NCI-H1092 treated with DMSO at 0.1 percent for 48 hours (cell line): ENCODE measurements at places on chromosomes 11 and 22.

GRCh38 chr11:66363805-66364535 lies 7.6 kb downstream of the SLC29A2 start:
- no peak for DNase-seq

DNA sequence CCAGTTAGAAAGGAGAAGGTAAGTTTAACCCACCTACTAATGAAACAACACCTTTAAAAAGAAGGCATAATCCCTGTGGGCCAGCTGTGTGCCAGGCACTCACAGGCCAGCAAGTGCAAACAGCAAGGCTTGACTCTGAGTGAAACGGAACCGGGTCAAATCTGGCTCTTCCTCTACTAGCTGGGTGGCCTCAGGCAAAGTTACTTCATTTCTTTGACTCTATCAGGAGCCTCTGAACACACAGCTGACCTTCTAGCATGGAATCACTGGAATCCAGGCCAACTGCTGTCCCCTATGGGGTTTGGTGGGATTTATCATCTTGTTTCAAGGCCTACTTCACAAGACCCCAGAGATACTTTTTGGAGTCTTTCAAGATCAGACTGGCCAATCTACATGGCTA lies 3.3 kb downstream of the RAB38 start:
- no peak for DNase-seq

- no peak for DNase-seq
Observed at GRCh38 chr11:117345039-117345438, 17.4 kb downstream of the CEP164 start.

GRCh38 chr22:37425800-37426705 lies 1.2 kb downstream of the ELFN2 start:
- no peak for DNase-seq

- DNase-seq: no peak
Observed at GRCh38 chr11:126355926-126356897, 726 bp downstream of the ST3GAL4 start.

- DNase-seq: no peak
Observed at GRCh38 chr11:79264284-79264683, 176.5 kb downstream of the TENM4 start.

DNA sequence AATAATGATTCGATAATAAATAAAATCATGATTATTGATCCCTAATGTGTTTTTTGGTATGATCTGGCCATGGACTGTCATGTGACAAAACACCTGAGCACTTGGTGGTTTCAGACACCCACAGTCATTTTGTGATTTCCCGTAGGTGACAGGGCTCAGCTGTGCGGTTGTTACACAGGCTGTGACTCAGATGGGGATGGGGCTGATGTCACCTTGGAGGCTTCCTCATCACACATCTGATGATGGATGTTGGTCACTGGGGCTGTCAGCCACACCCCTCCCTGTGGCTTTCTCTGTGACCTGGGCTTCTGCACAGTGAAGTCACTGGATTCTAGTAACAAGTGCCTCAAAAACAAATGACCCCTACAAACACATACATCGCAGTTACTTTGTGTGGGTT lies 995.1 kb downstream of the BRD1 start:
- DNase-seq: no peak

DNA sequence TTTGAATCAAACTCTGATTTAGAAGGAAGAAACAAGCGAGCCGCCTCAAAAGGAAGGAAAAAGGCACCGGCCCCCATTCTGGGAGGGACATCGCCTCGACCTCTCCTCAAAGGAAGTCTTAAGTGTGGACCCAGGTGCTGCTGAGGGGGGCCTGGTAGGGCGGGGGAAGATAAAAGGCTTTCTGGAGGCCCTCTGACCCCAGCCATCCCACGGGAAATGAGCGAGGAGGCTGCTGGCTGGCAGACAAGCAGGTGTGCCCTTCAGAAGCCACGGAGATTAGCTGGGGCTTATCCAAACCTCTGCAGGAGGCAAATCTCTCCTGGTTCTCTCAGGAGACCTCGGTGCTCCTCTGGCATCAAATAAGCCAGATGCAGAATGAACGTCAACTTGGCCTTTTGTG lies 171.4 kb upstream of the BLID start:
- peak; percentile 86 for DNase-seq

DNA sequence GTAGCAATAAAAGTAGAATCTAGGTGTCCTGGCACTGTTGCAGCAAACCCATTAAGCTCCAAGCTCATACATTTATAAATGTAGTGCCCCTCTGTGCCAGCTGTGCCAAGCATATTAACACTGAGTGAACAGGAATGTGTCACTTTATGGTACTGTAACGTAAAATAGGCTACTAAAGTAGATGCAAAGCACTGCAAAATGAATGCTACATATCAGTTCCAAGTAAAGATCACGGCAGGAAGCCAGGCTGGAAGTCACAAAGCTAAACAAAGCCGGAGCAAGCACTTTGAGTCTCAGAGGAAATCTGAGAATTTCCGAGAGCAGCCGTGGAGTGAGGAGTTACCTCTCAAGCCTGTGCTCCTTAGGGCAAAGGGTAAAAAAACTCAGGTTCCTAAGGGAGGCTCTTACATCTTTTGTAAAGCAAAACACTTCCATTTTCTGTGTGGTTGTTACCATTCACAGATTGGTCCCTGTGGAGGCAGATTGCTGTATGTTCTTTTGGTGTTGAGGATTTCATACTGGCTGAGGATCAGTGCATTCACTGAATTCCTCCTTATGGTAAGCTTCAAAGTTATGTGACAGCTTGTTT lies 85.7 kb downstream of the WNT11 start:
- peak; percentile 54 for DNase-seq

- DNase-seq: no peak
Observed at GRCh38 chr11:106625566-106625965, 392.7 kb downstream of the GUCY1A2 start.

GRCh38 chr11:60957188-60957587 lies 5.2 kb upstream of the SLC15A3 start:
- DNase-seq: no peak

DNA sequence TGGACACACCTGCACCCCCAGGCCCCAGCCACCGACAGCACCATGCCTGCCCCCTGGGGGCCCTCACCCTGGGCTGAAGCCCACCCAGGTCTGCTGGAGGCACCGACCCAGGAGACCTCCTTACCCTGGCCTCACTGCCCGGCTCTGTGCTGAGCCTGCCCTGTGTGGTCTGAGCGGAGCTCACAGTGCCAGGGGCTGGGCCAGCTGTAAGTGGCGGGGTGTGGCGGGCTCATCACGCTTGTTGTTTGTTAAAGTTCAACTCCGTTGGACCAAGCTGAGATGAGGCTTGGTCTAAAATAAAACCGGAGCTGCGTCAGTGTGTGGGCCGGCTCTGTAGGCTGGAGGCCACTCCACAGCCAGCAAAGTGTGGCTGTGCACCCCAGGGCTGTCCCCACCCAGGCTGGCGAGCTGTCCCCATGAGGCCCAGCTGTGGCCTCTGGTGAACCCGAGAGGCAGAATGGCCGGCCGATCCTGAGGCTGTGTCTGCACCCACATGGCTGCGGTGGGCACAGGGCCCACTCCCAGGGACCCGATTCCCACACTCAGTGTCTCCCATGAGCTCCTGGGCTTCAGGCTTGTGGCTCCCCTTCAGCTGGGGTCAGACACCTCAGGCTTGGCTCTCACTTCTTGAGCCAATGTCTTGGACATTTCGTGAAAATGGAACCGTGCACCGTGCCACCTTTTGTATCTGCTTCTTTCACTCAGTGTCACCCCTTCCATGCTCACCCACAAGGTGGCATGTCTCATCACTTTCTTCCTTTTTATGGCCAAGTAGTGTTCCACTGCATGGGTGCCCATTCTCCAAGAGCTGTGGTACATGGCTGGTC lies 137.9 kb downstream of the CTTN start:
- DNase-seq: no peak

DNA sequence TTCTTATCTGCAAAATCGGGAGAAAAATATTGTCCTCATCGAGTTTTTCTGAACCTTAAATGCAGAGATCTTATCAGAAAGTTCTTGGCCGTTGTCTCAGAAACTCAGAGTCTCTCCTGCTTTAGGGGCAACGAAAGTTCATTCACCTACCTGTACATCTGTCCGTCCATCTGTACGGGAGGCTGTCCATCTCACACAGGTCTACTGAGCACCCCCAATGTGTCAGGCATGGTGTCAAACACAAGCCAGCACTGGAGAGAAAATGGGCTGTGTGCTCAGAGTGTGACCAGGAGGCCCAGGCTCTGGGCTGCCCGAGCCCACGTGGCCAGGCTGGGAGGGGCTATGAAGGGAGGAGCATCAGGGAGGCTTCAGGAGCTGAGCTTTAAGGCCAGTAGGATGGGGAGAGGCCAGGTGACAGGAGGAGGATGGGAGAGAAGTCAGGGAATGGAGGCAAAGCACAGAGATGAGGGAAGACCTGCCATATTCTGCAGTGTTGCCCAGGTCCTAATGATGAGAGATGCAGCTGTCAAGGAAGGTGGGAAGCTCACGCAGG lies 62.4 kb upstream of the MYEOV start:
- DNase-seq: no peak

DNA sequence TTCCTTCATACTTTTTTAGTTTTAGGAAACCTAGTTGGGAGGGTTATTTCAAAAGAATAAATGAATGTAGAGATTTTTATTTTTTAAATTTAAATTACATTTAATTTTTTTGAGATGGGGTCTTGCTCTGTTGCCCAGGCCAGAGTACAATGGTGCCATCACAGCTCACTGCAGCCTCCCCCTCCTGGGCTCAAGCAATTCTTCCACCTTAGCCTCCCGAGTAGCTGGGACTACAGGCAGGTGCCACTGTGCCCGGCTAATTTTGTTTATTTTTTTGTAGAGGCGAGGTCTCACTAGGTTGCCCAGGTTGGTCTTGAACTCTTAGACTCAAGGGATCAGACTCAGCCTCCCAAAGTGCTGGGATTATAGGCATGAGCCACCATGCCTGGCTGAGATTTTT lies 32.6 kb downstream of the ZNRF3 start:
- no peak for DNase-seq

DNA sequence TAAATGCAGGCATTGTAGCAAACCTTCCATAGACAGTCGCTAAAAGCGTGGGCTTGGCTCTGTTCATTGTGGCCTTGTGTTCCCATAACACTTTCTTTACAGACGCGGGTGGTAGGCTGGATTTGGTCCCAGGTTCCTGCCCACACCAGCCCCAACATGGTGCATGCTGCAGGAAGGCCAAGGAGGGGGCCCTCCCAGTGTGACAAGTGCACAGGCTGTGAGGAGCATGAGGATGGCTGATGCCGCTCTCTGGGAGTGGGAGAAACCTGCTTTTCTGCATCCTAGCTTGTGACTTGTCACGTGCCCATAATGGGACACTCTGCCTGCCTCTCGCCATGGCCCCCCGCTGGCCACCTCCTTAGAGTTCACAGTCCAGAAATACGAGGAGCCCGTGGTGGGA lies 161.8 kb upstream of the B3GAT1 start:
- DNase-seq: no peak

DNA sequence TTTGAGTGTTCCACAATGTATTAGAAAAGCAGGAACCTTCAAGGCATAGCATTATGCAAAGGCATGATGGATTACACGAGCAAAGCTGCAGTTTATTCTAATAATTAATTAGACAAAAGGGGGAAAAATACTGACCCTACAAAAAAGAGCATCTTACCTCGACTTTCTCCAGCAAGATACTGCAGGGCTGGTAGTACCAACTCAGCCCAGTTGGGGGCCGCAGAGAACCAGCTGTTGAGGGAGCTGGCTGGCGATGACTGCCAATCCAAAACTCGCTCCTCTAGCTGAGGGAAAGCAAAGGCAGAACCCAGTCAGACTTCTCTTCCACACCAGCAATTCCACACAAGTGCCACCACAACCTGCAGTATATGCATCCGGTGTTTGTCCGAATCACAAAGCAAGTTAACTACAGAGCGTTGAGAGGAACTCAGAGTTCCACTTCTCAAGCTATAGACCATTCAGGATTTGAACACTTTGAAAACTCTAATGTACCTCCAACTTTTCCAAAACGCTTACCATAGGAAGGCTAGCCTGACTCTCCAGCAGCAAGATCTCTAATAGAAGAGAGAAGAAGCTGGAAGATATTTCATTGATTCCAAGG lies 13.7 kb downstream of the NFRKB start:
- DNase-seq: peak; percentile 1

- DNase-seq: no peak
Observed at GRCh38 chr11:135075740-135076139, 663.7 kb upstream of the B3GAT1 start.

DNA sequence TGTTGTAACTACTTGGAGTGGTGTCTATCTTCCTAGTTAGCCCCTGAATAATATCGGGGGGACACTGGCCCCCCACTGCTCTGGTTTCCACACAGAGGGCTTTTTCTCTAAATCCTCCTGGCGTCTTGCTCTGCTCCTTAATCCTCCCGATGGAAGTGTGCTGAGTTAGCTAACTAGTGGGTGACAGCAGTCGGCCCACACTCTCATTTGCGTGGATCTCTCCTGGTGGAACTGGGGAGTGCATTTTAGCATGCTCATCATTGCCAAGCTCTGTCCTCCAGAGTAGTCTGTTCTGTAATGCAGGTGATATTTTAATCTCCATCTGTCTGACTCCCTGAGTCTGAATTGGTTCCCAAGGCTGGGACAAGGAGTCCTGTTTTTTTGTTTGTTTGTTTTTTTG lies 46.1 kb upstream of the RASSF10 start:
- DNase-seq: no peak

DNA sequence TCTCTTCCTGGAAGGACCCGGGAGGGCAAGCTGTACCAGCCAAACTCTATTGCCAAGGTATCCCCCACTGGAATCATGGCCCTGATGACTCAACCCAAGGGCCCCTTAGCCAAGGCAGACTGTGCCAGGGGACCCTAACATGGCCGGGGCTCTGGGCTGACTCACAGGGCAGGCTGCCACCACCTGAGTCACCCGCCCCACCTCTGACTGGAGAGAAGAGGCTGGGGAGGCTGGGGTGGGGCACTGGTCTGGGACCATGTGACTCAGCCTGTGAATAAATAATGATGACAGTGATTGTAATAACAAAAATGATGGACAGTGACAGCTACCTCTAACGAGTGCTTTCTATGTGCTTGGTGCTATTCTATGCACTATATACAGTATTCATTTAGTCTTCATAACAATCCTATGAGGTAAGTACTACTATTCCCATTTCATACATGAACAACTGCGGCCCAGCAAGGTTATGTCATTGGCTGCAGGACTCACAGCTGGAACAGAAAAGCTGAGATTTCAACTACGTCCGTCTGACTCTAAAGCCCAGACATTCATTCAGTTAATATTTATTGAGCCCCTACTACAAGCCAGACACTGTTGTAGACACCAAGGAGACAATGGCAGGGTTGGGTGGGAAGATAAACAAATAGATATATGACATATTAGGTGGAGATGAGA lies 84.2 kb downstream of the FBXO7 start:
- DNase-seq: no peak

GRCh38 chr11:32081129-32081641 lies 9.7 kb upstream of the RCN1 start:
- DNase-seq: no peak

GRCh38 chr11:101176381-101176780 lies 46.8 kb upstream of the PGR start:
- no peak for DNase-seq

DNA sequence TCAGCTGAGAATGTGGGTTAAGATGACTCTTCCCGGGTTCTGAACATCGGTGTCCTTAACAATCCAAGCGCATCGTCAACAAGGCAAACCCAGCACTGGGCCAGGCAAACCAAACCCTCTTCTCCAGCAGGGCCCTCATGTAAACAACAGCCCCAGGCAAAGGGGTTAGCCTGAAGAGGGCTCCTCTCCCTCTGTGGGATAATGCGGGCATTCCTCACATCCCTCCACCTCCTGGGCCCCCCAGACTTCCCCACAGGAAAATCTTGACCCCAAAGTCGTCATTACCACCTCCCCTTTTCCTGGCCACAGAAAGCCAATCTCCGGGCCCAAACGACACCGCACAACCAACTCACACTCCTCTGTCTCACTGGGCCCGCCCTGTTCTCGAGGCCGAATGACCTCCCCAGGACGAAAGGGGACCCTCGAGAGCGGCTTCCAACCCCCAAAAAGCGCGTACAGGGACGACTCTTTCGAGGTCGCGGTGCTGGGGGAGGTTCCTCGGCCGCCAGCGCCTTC lies 566 bp downstream of the DDB1 start:
- DNase-seq: no peak
